Activated gamma-delta T cell (primary cell): ENCODE measurements at places on chromosomes 5 and 9.

DNA sequence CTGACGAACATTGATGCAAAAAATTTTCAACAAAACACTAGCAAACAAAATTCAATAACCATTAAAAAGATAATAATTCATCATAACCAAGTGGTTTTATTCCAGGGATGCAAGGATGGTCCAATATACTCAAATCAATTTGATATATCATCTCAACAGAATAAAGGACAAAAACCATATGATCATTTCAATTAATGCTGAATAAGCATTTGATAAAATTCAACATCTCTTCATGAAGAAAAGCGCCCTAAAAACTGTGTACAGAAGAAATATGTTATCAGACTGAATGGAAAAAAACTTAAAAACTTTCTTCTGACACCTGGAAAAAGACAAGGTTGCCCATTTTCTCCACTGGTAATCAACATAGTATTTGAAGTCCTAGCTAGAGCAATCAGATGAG is 720.3 kb upstream of the RGMB start:
- no peak for DNase-seq

GRCh38 chr5:138212828-138213160 is 329 bp downstream of the CDC23 start:
- no peak for DNase-seq

DNA sequence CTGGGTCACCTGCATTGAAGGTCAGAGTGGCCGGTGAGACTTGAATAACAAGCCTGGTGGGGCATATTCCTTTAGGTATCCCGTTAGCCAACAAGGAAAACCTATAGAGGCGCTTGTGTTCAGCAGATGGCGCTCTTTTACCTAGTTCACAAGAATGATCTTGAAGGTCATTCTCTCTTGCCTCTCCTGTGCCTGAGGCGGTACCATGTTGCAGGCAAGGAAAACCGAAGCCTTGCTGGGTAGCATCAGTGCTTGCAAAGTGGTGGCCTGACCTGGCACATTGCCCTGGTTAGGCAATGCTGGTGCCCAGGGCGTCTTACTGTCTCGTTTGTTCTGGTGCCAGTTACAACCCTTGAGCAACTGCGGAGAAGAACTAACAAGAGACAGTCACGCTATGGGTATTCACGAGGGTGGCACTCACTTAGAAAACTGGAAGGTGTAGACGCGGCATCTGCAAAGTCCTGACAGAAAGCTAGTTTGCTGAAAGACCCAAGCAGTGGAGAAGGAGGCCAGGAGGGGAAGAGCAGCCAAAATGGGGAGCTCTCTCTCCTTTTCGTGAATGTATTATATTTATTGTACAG is 56.7 kb downstream of the AOPEP start:
- no peak for DNase-seq

- DNase-seq: no peak
Observed at GRCh38 chr9:113650207-113651131, 186.9 kb downstream of the RGS3 start.

DNA sequence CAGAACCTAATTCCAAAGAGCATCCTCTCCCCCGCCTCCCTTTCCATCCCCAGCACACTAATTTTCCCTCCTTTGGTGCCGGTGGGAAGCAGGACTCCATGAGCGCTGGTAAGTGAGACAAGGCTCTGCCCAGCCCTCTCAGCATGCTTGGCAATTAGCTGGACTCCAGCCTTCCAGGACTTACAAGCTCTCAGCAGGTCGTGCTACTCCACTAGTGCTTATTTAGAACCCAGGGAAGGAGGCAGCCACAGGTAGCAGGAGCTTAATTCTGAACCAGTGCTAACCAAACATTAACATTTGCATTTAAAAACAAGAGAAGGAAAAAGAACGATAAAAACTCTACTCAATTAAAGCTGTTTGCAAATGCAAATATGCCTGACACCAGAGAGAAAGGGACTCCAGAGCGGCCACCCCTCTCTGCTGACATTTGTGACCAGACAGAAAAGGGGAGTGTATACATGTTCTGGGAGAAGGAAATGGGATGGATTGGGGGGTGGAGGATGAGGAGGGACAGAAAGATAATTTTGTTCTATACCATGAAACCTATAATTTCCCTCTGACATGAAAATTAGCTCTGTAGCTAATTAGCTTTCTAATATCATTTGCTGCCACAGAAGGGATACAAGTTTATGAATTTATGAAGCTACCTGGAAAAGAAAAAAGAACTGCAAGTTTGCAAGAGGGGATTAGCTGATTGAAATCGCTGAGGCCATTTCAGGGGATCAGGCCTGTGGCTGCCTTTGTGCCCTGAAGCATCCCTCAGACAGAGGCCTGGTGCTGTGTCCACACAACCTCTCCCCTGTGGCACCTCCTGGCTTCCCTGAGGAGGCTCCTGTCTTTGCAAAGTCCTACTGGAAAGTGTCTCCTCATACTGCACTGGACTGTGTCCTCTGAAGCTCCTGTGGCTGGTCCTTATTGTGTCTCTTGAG is 266.3 kb downstream of the SEC61B start:
- DNase-seq: no peak

- DNase-seq: no peak
Observed at GRCh38 chr5:174339130-174339529, 293.6 kb downstream of the NSG2 start.

DNA sequence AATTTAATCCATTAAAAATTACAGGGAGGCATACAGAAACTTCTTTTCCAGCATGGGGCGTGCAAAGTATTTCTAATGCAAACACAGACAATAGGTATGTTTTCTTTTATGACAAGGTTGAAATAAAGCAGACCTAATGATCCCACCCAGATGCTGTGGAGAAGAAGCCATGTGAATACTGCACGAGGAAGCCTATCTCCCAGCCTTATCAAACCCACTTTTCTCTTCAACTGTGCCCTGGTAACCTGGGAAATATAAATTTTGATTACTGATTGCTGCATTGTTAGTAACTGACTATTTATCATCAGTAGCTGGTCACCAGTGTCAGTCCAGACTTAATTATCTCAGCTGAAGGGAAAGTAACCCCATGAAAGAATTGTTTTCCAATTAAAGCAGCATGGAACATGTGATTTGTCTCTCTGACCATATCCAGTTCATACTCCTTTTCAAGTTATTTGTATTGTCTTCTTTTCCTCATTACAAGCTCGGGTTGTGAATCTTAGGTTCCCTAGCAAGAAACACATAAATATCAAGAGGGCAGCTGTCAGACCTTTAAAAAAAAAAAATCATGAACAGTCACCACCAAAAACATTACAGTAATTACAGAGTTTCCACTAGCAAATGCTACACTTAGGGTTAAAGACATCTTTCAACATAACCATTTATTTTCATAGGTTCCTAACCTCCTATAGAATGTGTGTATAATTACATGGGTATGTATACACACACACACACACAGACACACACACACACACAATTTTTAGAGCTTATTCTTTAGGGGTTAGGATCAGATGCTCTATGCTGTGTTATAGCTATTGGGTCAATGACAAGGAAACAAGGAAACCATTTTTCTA is 50.3 kb downstream of the SEMA6A start:
- no peak for DNase-seq
